T-helper 2 cell (primary cell): ENCODE measurements at places on chromosomes 4 and X.

- DNase-seq: no peak
Observed at GRCh38 chrX:129968968-129969367, 13.5 kb upstream of the BCORL1 start.

- no peak for DNase-seq
Observed at GRCh38 chr4:24928708-24929107, 15.9 kb upstream of the CCDC149 start.

DNA sequence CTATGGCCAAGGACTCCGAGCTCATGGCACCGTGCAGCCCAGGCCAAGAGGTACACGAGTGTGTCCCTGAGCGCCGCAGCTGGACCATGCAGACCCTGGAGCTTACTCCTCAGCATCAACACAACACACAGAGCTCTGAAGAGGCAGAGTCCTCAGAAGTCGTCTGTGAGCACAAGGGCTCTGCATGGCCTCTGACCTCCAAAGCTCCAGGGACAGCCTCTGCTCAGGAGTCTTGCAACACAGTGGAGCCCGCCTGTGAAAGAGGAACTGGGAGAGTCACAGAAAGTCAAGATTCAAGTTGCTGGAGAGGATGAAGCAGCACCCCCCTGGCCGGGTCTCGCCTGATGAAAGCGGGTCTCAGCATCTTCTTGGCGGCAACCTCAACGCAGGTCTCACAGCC, 2.9 kb downstream of the LRPAP1 start:
- DNase-seq: no peak

DNA sequence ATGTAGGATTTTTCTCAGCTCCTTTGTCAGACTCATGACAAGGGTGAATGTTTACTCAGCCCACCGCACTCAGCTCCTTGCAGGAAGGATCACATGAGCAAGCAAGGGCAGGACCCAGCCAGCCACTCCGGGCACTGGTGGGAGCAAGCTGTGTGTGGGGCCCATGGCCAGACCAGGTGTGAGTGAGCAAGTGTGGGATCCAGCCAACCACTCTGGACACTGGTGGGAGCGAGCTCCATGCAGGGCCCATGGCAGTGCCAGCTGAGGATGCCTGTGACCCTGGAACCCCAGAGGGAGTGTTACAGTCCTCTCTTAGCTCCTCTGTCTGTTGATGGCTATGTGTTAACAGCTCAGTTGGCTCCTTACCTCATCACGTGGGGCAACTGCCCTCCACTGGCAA, 2750.6 kb downstream of the PCDH7 start:
- DNase-seq: no peak

DNA sequence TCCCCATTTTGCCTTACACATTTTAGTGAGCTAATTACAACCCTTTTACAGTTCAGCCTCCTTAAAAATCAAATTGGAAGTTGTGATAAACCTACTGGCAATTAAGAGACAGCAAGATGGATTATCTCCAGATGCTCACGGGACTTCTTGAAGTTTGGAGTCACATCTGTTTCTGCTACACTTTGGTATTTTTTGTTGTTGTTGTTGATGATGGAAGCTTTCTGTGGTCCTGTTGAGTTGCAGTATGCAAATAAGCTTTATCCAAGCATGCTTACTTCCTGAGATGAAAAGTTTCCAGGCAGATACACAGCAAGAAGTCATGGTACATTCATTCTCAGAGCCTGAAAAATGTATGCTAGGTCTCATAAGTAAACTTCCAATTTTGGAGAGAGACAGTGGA, 670.0 kb upstream of the AMOT start:
- no peak for DNase-seq

- no peak for DNase-seq
Observed at GRCh38 chr4:37538931-37539330, 147.2 kb downstream of the RELL1 start.

DNA sequence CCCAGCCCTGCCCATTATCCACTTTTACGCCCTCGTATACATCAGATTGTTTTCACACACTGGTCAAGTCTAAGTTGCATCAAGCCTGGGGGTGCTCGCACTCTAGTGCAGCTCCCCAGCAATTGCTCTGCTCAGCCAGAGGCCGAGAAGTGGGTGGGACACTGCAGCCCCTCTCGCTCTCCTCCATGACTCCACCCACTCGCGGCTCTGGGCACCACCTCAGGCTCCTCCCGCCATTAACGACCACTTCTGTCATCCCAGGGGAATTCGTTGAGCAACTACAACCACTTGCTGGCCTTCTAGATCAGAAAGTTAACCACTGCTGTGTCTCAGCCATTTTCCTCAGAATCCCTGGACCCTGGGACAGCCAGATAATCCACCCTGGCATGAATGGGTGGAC, 53.6 kb downstream of the ETNPPL start:
- DNase-seq: no peak

DNA sequence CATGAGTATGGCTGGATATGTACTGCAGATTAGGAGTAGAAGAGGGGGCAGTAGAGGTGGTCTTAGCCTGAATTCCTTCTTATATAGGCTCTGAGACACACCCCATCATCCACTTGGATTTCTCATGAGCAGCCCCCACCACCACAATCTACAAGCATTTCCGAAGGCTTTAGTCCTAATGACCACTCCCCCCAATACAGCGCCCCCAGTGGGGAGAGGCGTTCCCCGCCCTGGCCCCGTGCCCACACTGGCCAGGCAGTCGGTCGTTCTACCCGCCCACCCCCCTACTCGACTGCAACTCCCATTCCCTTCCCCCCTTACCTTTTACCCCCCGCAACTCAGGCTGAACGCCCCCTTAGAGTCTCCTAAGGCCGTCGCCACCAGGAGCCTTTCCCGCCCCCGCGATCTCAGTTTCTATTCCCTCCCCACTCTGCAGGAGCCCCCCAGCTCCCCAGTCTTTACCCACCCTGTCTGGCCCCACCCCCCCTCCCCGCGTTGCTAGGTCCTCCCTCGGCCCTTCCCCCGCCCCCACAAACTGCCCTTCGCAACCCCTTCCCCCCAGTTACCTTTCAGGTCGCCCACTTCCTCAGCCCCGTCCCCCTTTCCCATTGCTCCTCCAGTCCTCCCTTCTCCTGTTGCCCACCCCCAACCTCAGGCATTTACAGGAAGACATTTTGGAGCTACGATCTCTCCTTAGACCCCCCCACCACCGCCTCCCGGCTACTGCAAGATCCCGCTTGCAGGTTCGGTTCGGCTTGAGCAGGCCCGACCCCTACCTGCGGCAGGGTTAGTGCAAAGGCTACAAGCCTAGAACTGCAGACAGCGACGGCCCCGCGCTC, 468 bp downstream of the ZMYM3 start:
- DNase-seq: no peak

DNA sequence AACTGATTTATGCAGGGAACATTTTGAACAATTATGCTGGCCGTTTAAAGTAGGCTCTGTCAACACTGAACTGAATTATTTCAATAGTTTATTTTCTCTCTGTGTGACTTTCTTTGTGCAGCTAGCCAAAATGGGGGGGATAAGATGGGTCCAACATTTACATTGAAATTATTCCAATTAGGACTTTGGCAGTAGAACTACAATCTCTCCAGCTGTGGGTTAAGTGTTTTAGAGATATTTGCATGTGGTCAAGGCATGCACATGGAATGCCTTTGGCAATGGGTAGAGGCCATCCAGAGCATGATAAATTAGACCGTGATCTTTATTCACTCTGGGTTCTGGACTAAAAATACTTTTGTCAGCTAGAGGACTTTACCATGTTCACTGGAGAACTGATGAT, 107.9 kb upstream of the ELOVL6 start:
- DNase-seq: no peak

GRCh38 chr4:115154826-115155225, 41.4 kb upstream of the NDST4 start:
- no peak for DNase-seq
